ENCODE measurements at places on chromosomes 6 and 20. TPM values are rescaled to one million over a fixed set of nuclear protein-coding genes. Genes with fewer than 3 reads are reported as not detected.

The DEFB124 gene
- total RNA-seq, result not detected

The RIPOR3 gene
- total RNA-seq, result 0.54 TPM

The CST3 gene
- 30.8 TPM for total RNA-seq

- H3K27me3 ChIP-seq, result peaks cover 2% of the 10 kb centered on the region
- H3K36me3 ChIP-seq, result no peaks in the 10 kb centered on the region
- no peak overlapping the region for H3K27ac ChIP-seq
- no peaks in the 10 kb centered on the region for H3K4me1 ChIP-seq
- no peak for DNase-seq
These were observed 28.9 kb upstream of the RALGAPA2 start for GRCh38 chr20:20741087-20742045.

DNA sequence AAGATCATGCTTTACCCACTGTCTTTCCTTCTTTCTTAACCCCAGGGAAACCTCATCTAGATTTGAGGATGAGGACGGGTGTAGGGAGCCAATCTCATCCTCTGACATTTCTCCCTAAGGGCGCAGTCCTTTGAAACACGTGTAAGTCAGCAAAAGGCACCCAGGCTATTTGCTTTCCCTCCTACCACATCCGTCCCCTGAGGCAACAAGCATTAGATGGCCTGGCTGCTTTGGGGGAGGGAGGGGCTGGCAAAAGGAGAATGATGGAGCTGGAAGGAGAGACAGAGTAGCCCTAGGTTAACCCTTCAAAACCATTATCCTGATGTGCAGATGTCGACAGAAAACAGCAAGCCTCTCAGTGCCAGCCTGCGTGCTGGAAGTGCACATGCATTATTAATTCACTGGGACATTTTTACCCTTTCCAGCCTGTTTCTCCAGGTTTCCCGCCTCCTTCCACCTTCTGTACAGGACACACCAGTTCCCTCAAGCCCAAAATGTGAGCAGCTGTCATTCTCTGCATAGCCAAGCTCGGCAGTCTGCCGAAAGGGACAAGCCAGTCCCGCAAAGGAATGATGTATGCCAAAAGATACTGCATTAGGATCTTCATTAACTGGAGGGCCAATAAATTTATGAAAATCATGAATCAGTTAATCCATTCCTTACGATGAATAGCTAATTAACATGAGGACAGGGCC is 547.2 kb downstream of the CD83 start:
- DNase-seq, result no peak
- peaks cover 2% of the 10 kb centered on the region for H3K27me3 ChIP-seq
- no peaks in the 10 kb centered on the region for H3K36me3 ChIP-seq
- H3K4me3 ChIP-seq, result no peak overlapping the region
- H3K4me1 ChIP-seq, result peaks cover 20% of the 10 kb centered on the region
